ENCODE measurements at places on chromosomes 4 and X. TPM values are rescaled to one million over a fixed set of nuclear protein-coding genes. Genes with fewer than 3 reads are reported as not detected.

The CT45A3 gene
- not detected for total RNA-seq

GRCh38 chrX:136476501-136476900 is 11.2 kb upstream of the BRS3 start:
- no peak overlapping the region for H3K27ac ChIP-seq
- H3K4me1 ChIP-seq = no peaks in the 10 kb centered on the region

DNA sequence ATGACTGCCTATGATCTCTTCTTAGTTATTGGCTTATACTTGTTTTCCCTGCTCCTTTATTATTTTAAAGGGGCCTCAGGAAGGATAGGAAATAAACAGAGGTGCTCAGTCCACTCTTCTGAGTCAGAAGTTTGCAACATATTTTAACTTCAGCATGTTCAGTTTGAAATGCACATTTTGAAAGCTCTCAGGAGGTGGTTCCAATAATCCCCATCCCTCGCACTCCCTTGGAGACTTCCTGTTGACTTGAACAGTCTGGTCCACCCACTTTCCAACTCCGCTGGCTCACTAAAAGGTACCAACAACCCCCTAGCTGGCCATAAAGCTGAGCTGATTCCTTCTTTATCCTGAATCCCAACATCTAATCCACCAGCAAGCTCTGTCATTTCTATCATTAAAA is 78.3 kb upstream of the DUSP21 start:
- H3K27me3 ChIP-seq = no peaks in the 10 kb centered on the region
- no peak for DNase-seq
- no peak overlapping the region for H3K4me3 ChIP-seq
- H3K4me1 ChIP-seq = no peaks in the 10 kb centered on the region
- H3K36me3 ChIP-seq = no peaks in the 10 kb centered on the region

The RADX gene
- 0.18 TPM for total RNA-seq

DNA sequence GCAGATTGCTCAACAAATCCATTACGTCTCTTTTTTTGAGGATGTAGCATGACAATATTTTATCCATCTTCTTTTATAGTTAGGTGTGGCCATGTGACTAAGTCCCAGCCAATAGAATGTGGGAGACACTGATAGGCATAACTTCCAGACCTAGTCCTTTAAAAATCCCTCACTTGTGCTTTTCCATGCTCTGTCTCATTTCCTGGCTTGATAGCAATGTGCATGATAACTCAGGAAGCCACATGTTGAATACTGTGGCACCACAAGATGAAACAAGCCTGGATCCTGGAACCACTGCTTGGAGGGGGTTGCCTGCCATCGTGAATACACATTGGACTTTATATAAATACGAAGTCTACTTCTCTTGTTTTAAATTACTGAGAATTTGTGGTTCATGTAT is 184.0 kb upstream of the NEIL3 start:
- H3K27ac ChIP-seq = no peak overlapping the region
- peaks cover 3% of the 10 kb centered on the region for H3K36me3 ChIP-seq
- peaks cover 18% of the 10 kb centered on the region for H3K4me1 ChIP-seq
- no peak for DNase-seq
- H3K4me3 ChIP-seq = no peak overlapping the region

GRCh38 chr4:89549907-89550306 is 242.3 kb upstream of the GPRIN3 start:
- no peaks in the 10 kb centered on the region for H3K36me3 ChIP-seq
- H3K4me1 ChIP-seq = no peaks in the 10 kb centered on the region
- DNase-seq = peak; percentile 2
- H3K27ac ChIP-seq = no peak overlapping the region

Data from PC-3 (cell line).